ENCODE measurements at places on chromosomes 3 and 15. TPM values are rescaled to one million over a fixed set of nuclear protein-coding genes. Genes with fewer than 3 reads are reported as not detected.

RASGRF1 gene
- total RNA-seq: 57.6 TPM

SLC6A6 gene
- 60.6 TPM for total RNA-seq

GPR171 gene
- total RNA-seq: 3.0 TPM

CLSTN2 gene
- total RNA-seq: 1.5 TPM

CASR gene
- total RNA-seq: not detected

PLCH1 gene
- 8.2 TPM for total RNA-seq

TTLL13 gene
- 0.49 TPM for total RNA-seq

EAF2 gene
- total RNA-seq: 3.1 TPM

CNTN3 gene
- total RNA-seq: 5.2 TPM

TRPC1 gene
- 10.5 TPM for total RNA-seq

ATP13A5 gene
- total RNA-seq: 2.9 TPM

ACOX2 gene
- total RNA-seq: 19.1 TPM

- H3K27me3 ChIP-seq: no peaks in the 10 kb centered on the region
- DNase-seq: no peak
- H3K27ac ChIP-seq: no peak overlapping the region
- no peaks in the 10 kb centered on the region for H3K36me3 ChIP-seq
- H3K4me3 ChIP-seq: no peak overlapping the region
These were observed 6.7 kb downstream of the ZDHHC3 start for GRCh38 chr3:44969154-44969827.

DNA sequence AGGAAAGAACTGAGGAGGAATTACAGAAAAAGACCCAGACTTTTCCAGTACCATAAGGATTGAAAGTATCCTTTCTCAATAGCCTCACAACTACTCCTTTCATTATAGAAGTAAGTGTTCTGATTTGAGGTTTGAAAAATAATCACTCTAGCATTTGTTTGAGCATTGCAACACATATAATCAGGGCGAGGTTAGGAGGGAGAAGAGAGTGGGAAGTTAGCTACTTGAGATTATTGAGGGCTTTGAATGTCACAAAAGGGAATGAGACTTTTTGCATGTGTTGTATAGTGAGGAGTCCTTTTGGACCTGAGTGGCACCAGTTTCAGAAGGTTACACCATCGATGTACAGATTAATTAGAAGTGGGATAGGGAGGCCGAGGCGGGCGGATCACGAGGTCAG is 65.2 kb upstream of the TNIK start:
- DNase-seq: no peak

DNA sequence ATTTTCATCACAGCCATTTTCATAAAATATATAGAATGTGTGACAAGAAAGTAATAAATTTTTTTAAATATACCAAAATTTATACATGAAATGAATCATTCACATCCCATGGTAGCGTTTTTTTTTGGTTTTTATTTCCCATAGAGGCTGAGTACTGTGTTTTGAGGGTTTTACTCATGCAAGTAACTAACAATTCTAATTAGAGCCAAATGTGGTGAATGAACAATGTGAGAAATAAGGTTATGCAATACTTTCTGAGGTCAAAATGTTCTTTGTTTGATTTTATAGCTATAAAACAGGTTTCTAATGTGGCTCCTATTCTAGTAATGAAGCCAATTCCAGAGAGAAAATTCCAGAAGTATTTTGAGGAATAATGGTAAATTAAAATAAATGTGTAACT is 386.8 kb downstream of the TBC1D5 start:
- no peak overlapping the region for H3K27ac ChIP-seq
- no peak for DNase-seq
- H3K4me1 ChIP-seq: no peaks in the 10 kb centered on the region
- H3K36me3 ChIP-seq: no peaks in the 10 kb centered on the region

DNA sequence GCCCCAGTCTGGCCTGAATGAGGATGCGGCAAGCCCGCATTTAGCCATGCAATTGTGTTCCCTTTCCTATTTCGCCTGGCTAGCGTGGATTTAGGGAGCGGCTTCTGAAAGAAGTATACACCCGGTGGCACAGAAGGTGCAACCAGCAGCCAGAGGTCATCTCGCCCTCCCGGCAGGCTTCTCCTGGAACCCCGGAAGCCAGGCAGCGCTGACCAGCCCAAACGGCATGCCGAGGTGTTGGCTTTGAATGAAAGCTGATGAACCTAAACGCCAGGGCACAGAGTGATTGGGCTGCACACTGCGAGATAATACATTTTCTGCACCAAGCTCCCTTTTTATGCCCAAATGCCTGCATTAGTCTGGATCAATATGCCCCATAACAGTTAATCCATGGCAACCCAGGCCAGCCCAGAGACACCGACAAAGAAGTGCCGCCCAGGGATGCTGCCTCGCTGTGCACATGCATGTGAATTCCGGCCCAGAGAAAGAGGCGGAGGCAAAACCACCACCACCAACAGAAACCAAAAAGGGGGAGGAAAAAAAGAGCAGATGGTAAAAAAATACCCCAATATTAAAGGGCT is 1.4 kb downstream of the SRGAP3 start:
- no peak overlapping the region for H3K27ac ChIP-seq
- no peaks in the 10 kb centered on the region for H3K36me3 ChIP-seq
- H3K4me1 ChIP-seq: peaks cover 25% of the 10 kb centered on the region
- H3K4me3 ChIP-seq: peak overlapping the region; percentile 44
- H3K27me3 ChIP-seq: no peaks in the 10 kb centered on the region

- DNase-seq: no peak
- H3K4me3 ChIP-seq: no peak overlapping the region
- H3K4me1 ChIP-seq: no peaks in the 10 kb centered on the region
- H3K27ac ChIP-seq: no peak overlapping the region
These were observed 5.4 kb upstream of the PLOD2 start for GRCh38 chr3:146166415-146166821.

GRCh38 chr3:142237891-142238290 is 12.5 kb upstream of the GK5 start:
- H3K4me3 ChIP-seq: no peak overlapping the region
- H3K4me1 ChIP-seq: no peaks in the 10 kb centered on the region
- no peaks in the 10 kb centered on the region for H3K36me3 ChIP-seq
- H3K27ac ChIP-seq: no peak overlapping the region

GRCh38 chr3:159260049-159260662 is 458.3 kb downstream of the MFSD1 start:
- no peaks in the 10 kb centered on the region for H3K4me1 ChIP-seq
- no peaks in the 10 kb centered on the region for H3K36me3 ChIP-seq
- no peaks in the 10 kb centered on the region for H3K27me3 ChIP-seq
- DNase-seq: no peak

- no peak overlapping the region for H3K27ac ChIP-seq
- DNase-seq: no peak
- H3K27me3 ChIP-seq: no peaks in the 10 kb centered on the region
- H3K4me3 ChIP-seq: no peak overlapping the region
These were observed 101.8 kb downstream of the NECTIN3 start for GRCh38 chr3:111173328-111173900.

DNA sequence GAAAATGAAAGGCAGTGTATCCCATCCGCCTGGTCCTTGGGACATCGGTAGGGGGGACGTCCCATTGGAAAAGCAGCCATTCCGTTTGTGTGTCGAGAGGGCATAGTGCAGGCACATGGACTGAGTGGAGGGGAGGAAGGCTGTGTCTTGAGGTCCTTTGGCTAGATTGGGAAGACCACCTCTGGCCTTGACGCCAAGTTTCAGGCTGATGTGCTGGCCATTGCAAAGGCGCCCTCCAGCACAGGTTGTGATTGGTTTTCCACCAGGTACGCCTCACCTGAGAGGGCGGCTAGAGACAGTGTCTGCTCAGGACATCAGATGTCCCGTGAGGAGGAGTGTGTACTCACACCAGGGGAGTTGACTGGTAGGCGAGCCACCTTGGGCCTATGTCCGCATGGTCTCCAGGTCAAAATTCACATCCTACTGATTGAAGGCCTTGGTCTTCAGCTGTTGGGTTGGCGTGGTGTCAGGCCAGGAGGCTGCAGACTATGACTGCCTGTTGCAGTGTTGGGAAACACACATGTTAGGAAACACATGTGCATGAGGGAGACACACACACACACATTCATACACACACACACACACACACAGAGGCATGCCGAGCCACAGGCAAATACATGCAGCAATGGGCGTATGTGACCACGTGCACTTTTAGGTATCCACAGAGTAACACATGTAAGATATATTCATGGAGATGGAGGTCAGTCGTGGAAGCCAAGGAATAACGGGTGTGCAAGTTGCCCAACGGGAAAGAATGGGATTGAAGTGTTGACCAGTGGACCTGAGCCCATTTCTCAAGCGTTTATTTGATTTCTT is 98.4 kb downstream of the SNRPN start:
- peak; percentile 17 for DNase-seq
- H3K36me3 ChIP-seq: peaks cover 79% of the 10 kb centered on the region
- H3K4me3 ChIP-seq: no peak overlapping the region
- H3K27me3 ChIP-seq: no peaks in the 10 kb centered on the region
- no peaks in the 10 kb centered on the region for H3K4me1 ChIP-seq

GRCh38 chr15:40092979-40093869 is 15.5 kb downstream of the BMF start:
- no peak for DNase-seq
- no peaks in the 10 kb centered on the region for H3K27me3 ChIP-seq
- no peaks in the 10 kb centered on the region for H3K36me3 ChIP-seq
- H3K4me1 ChIP-seq: peaks cover 65% of the 10 kb centered on the region
- H3K4me3 ChIP-seq: no peak overlapping the region

- H3K4me3 ChIP-seq: no peak overlapping the region
These were observed 274.2 kb upstream of the ICE2 start for GRCh38 chr15:60752973-60753720.

DNA sequence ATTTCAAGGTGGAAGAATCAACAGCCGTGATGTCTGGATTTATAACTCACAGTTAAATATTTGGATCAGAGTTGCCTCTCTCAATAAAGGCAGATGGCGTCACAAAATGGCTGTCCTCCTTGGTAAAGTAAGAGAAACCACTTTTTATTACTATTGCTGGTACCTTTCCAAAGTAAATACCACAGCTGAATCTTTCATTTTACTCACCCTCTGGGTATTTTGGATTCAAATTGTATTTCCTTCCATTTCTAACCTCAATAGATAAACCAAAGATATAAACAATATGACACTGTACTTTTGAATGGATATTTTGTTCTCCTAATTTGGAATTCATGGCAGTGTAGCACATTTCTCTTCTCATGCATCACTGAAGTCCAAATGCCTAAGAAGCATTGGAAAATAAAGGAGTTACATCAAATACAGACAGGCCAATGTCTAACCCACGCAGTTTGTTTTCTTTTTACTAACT is 29.5 kb downstream of the KLHL24 start:
- H3K36me3 ChIP-seq: peaks cover 46% of the 10 kb centered on the region
- DNase-seq: no peak
- no peak overlapping the region for H3K27ac ChIP-seq
- H3K4me3 ChIP-seq: no peak overlapping the region
- no peaks in the 10 kb centered on the region for H3K27me3 ChIP-seq
- no peaks in the 10 kb centered on the region for H3K4me1 ChIP-seq

- no peak for DNase-seq
- H3K4me3 ChIP-seq: peak overlapping the region; percentile 49
- H3K4me1 ChIP-seq: no peaks in the 10 kb centered on the region
- no peaks in the 10 kb centered on the region for H3K36me3 ChIP-seq
These were observed 13.7 kb downstream of the NR2F2 start for GRCh38 chr15:96344060-96344705.

- H3K36me3 ChIP-seq: no peaks in the 10 kb centered on the region
- no peak overlapping the region for H3K27ac ChIP-seq
- no peaks in the 10 kb centered on the region for H3K4me1 ChIP-seq
- DNase-seq: no peak
These were observed 238.7 kb downstream of the SV2B start for GRCh38 chr15:91338766-91339165.

DNA sequence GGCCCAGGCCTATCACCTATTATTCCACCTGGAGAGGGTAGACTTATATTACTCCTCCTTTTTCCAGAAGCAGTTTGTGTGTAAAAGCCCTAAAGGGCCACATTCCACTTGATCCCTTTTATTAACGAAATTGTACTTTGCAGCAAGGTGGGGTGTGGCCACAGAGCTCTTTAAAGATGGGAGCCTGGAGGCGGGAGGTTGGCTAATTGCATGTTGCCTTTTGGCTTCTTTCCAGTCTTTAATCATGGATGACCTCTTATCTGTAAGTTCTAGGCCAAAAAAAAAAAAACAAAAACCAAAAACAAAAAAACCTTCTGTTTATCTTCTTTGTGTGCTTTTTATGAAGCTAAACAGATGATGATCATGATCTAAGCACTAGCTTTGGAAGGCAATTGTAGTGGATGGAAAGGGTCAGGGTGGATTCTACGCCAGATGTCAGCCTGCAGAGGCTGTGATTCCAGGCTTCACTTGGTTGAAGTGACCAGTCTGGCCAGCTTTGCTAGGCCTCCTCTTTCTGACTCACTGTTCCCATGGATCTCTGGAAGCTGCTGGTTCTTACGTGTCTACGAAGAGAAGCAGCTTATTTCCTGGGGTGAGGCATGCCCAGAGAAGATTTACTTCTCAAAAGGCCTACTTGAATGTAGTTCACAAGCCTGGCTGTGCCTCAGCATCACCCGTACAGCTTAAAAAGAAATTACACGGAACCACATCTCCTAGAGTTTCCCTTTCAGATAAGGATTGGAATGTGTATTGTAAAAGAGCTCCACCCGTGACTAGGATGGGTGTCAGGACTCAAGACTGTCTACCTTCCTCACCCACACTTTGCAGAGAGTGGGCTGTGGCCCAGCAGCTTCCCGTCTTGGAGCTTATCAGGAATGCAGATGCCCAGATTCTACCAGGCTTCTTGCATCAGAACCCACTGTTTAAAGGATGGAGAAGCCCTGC is 330.9 kb upstream of the C2CD4B start:
- H3K27ac ChIP-seq: no peak overlapping the region
- H3K27me3 ChIP-seq: no peaks in the 10 kb centered on the region
- H3K4me3 ChIP-seq: no peak overlapping the region
- no peaks in the 10 kb centered on the region for H3K4me1 ChIP-seq
- H3K36me3 ChIP-seq: no peaks in the 10 kb centered on the region

DNA sequence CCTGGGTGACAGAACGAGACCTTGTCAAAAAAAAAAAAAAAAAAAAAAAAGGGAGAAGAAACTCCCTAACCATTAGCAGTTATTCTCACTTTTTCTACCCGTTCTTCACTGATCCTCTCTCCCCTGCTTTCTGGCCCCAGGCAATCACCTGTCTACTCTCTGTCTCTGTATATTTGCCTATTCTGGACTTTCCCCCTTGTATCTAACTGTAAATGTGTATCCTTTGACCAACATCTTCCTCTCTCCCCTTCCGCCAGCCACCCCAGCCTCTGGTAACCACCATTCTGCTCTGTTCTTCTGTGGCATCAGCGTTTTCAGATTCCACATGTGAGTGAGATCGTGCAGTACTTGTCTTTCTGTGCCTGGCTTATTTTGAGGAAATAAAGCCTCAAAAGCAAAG is 6.9 kb downstream of the CYFIP1 start:
- H3K36me3 ChIP-seq: no peaks in the 10 kb centered on the region
- no peaks in the 10 kb centered on the region for H3K27me3 ChIP-seq
- H3K4me1 ChIP-seq: peaks cover 20% of the 10 kb centered on the region
- DNase-seq: no peak
- H3K27ac ChIP-seq: no peak overlapping the region
